RWPE1 (cell line): ENCODE measurements at places on chromosomes 12 and 14.
A peak's percentile ranks its signal among the peaks of the same experiment; 100 is the strongest.

DNA sequence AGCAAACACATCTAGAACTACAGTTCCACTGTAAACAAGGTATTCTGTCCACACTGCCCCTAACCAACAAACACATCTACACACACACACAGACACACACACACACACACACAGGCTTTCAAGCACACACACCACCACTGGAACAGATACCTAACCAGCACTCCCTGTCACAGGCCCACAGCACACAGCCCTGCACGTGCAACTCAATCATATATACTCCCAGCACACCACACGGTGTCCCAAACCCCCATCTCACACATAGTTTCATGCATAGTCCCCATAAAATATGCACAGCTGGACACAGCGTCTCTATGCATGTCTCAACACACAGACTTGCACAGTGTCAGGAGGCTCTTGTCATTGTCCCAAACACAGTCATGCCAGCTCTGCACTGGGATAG is 27.6 kb downstream of the KRT8 start:
- DNase-seq: no peak

GRCh38 chr14:73472185-73473114 is 14.1 kb upstream of the NUMB start:
- peak; percentile 65 for DNase-seq

DNA sequence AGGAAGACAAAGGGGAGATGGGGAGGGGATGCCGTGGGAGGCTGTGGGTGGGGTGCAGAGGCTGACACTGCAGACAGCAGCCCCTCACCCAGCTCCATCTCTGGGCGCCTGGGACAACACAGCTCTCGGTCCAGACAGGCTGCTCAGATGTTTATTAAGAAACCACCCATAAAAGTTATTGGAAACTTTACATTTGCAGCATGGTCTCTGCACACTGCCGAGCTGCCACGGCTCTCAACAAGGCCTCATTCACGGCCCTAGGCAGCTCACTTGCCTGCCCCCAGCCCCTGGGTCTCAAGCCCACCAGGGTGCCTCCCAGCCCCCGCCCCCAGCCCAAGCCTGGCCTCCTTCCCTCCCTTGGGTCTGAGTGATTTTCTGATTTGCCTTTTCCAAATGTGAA is 21.0 kb upstream of the COL2A1 start:
- no peak for DNase-seq

DNA sequence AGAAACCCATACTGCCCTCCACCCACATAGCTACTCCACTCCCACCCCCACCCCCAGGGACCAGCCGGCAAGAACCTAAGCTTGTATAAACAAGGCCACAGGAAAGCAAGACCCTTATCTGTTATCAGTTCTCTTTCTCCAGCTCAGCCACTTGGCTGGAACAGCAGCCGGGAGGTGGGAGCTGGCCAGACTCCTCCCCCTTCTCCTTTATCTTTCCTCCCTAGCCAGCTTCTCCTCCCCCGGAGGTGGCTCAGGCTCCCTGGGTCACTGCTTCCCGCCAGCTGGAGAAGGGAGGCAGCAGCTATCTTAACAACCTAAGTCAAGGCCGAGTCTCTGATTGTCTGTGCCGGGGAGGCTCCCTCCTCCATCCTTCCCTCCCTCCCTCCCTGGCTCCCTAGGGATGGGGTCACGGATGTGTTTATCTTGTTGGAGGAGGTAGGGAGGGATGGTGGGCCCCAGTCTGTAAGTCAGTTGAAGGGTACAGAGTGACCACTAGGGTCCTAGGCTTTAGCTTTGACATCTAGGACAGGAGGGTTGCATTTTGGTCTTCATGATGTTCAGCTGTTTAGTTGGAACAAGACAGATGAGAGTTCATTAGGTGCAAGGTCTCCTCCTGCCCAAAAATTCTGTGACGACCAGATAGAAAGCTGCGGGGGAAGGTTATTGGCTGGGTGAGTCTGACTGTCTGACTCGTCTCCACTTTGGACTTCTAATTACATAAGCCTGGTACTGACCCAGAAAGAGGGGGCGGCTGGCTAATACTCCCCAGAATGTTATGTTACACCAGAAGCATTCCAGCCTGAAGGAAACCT is 29.7 kb downstream of the ZFP36L1 start:
- DNase-seq: no peak

- DNase-seq: no peak
Observed at GRCh38 chr12:69309461-69309860, 38.7 kb upstream of the LYZ start.

DNA sequence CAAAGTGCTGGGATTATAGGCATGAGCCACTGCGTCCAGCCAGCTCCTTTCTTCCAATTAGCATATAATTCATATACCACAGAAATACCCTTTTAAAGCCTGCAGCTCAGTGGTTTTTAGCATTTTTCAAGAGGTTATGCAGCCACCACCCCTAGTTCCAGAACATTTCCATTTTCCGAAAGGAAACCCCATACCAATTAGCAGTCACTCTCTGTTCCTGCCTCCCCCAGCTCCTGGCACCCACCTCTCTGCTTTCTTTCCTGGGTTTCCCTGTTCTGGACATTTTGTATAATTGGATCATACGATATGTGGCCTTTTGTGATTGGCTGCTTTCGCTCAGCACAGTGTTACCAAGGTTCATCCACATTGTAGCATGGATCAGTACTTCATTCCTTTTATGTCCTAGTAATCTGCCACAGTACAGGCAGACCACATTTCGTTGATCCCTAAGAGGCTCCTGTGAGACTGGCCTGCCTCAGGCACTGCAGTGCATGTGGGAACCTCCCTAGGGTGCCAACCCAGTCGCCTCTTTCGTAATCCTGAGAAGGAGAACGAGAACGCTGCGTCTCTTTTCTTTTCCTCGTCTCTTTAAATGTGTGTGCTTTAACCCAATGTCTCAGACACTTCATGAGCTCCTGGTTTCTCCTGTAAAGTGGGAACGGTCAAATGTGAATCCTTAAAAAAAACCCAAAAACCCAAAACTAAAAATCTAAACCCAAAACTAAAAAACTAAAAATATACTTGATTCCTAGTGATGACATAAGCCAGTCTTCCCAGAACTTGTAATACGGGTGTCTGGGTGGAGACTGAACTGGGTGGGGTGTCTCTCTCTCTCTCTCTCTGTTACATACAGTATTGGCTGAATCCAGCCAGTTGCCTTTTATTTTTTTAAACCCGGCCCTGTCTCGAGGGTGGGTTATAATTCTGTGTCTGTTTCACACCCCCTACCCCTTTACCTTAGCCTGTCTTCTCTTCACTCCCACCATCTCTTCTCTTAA is 14.7 kb downstream of the AACS start:
- peak; percentile 66 for DNase-seq

DNA sequence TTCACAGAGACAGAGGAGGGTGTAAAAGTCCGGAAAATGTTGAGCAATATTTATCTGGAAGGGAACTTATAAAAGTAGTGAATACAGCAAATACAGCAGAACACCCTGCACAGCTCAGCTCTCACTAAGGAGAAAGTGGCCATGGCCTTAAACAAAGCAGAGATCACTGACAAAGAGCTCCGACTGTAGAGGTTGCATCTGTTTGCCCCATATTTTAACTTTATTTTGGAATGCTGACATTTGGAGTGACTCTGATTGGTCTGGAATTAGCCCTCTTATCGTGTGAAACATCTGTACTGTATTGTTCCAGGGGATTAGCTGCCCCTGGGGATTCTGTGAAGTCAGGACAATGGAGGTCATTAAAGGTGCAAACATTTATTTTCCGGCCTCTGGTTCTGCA is 1275.7 kb upstream of the FLRT2 start:
- DNase-seq: no peak

DNA sequence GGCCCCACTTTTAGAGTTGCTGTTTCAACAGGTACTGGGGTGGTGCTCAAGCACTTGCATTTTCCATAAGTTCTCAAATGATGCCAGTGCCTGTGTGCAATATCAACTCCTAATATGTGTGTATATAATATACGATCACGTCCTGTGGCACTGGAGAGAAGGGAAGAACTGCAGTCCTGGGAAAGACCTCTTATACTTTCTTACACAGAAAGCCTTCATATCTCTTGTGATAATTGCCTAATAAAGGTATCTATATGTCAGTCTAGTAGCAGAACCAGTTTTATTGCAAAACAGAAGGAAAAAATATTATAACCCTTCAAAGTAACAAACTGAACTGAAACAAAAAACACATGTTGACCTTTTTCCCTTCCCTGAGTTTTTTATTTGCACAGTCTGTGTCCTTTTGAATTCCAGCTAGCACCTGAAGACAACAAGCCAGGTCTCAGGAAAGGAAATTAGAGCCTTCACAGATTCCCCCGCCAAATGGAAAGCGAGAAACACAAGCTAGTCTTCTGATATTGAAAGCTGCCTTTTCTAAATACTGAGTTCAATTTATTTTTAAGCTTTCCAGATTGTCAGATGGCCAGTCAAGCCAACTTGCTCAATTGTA is 44.4 kb downstream of the IGF1 start:
- DNase-seq: no peak

DNA sequence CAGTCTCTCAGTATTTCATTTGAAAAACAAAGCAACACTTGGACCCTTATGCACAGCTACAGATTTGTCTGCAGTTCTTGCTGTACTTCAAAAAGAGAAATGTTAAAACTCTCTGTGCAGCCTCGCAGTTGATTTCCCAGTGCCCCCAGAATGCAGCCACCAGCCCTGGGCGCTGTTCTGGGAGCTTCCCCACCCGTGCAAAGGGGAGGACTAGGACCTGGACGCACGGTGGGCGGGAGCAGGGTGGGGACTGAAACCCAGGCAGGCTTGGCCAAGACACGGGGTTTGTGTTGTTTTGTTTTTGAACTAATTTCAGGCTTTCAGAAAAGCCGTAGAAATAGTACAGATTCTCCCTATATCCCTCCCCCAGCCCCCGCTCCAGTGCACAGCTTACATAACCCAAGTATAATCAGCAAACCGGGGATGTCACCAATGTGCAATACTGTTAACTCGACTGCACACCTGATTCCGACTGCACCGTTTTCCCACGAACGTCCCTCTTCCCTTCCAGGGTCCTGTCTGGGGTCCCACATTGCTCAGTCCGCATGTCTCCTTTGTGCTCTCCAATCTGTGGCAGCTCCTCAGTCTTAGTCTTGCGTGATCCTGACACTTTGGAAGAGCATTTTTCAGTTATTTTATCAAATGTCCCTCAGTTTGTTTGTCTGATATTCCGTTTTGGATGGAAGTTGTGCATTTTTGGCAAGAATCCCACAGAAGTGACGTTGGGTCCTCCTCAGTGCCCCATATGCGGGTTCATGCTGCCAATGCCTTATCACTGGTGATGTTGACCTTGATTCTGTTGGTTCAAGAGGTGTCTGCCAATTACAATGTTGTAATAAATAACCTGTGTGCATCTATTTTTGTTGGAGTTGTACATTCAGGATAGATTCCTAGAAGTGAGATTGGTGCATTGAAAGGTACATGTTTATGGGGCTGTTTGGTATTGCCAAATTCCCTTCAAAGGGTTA is 95.9 kb downstream of the SETD3 start:
- no peak for DNase-seq

DNA sequence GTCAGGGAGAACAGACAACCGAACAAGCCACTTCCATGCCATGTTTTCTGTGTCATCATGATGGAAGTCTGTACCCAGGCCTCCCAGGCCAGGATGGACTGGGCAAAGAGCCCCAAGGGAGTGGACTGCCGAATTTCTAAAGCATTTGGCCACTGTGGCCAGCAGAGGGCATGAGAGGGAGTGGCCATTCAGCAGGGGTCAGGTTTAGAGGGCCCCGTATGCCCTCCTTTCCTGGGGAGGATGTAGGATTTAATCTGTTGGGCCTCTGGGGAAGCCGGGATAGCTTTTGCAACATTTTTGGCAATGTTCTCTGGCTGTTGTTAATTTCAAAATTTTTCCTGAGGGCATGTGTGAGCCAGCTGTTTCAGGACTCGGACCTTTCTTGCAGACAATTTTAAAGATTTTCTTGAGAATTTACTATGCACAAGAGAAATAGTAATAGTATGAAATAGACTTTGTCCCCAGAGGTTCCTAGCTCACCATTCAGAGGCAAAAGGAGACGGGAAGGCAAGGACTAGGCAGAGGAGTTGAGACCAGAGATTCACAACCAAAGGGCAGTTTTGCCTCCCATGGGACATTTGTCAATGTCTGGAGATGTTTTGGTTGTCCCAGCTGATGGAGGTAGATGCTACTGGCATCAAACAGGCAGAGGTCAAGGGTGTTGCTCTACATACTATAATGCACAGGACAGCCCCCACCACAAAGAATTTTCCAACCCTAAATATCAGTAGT is 18.0 kb downstream of the ACACB start:
- DNase-seq: peak; percentile 48

GRCh38 chr12:115444346-115444745 is 760.4 kb upstream of the TBX3 start:
- DNase-seq: no peak

GRCh38 chr12:108730365-108731104 is 783 bp downstream of the CORO1C start:
- DNase-seq: peak; percentile 69

DNA sequence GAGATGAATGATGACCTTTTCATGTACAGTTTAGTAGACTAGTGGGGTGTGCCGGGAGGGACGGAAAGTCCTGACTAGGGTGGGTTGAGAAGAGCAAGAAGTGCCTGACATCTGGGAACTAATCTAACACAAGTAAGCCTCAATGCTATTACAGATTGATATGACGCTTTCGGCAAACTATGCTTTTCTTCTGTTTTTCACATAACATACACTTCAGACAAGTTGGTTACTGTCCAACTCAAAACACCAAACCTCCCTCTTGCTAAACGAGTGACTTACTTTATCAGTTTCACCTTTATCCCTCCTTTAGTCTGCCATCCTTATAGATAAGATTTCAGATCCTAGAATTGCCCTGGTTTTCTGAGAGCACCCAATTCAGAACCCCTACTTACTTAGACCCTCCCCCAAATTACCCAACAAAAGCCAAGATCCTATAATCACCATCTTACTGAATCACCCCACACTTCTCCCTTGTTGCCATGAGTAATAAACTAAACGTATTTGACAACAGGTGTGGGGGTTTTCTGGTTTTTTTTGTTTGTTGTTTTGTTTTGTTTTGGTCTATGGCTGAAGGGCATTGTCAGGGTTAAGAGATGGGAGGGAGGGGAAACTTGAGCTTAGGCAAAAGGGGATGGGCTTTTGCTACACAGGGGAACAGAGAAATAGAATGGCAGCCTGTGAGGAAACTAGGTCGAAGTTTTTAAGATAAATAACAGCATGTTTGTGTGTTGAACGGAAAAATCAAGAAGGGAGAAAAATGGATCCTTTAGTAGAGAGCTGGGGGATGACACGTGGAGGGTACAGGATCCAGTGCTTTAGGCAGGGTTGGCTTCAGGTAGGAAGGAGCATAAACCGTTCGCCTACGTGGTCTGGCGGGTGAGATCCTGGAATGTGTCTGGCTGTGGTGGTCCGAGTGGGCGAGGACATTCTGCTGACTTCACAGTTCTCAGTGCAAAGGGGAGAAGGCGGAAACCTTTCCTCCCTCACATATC is 6.1 kb upstream of the PSMA3 start:
- DNase-seq: no peak

DNA sequence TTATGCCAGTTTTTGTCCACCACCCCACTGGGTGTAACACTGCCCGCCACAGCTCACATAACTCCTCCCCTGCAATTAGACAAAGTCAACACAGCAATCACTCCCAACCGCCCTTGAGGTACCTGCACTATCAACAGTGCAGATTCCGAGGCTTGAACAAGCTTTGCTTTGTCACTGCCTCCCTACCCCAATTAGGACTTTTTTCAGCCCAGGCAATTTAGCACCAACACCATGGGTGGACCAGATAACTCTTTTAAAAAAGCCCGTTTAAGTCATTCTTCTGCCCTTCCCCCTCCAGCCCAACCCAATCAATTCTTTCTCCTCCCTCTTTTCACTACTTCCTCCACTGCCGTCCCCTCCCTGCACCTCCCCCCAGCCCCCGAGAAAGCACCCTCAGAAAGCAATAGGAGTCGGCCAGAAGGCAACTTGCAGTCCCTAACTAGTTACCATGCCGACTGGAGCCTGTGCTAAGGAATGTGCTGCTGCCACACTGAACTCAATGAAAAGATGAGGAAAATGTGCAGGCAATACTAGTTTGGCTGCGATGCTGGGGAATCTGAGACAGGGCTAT is 45.7 kb upstream of the OTX2 start:
- no peak for DNase-seq
